ENCODE measurements at places on chromosomes 4 and X.

DNA sequence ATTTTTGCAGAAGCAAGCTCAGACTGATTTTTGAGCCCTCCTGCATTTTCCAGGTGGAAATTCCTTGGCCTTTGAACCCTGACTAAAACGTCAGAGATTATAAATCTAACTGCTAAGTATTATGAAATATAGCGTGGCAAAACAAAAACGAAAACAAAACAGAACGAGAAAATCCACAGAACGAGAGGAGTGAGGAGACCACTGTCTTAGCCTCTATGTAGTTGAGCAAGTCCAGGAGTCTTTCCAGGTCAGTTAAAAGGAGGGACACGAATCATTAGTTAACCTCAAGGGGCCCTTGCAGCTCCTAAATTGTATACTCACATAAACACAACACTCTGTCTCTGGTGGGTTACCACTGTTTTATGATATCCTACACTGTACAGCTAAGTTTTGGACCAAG, 80.2 kb downstream of the SYNPO2 start:
- DNase-seq, result no peak

DNA sequence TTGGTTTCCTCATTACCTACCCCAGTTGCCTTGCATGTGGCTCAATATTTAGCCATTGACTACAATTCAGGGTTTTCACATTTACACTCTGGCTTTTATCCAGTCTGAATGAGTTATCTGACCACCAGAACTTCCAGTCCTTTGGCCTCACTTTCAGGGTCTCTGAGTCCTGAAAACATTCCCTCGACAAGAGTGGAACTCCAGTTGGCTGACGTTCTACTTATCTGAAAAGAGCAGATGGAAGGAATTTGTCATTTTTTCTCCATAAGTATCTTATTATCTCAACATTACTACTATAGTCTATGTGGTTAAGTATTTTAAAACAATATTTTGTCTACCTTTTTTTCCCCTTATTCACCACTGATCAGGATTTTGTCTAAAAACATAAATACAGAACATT, 5.2 kb upstream of the CASP6 start:
- DNase-seq, result no peak

DNA sequence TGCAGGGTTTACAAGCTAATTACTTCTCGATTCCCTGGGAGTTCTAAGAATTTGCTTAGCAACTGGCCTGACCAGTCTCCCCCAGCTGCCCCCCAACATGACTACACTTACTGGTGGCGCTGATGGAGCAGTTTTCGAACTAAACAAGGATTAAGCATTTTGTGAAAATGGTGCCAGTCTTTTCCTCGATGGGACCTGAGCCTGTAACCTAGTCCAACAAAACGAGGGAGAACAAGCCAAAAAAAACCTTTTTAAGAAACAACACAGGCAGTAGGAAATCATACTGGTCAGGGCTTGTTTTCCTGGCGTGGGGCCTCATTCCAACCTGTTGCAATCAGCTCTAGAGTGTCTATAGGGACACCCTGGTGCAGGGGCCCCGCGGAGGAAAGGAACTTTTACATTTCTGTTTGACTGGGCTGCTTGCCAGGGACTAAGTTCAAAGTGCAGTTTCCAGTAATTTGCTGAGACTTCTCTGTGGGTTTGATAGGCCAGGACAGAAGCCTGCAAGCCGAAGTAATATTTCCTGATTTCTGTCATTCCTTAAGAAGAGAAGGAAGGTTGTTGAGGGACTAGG, 158.7 kb downstream of the SPRY1 start:
- no peak for DNase-seq

DNA sequence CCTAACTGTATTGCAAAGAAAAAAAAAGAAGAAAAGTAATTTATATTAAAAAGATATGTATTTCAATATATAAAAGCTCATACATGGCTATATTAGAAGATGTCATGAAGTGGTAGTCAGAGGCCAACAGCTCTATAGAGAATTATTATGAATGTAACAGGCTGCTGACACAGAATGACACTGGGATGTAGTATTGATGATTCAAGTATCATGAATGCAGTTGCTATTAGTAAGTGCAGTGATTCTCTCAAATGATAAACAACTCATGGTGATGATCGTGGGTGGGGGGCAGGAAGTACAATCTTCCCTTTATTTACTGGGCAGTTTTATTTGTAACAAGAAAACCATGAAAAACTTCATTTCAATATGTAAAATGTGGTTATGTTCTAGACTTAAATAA, 124.6 kb downstream of the COL4A6 start:
- no peak for DNase-seq

DNA sequence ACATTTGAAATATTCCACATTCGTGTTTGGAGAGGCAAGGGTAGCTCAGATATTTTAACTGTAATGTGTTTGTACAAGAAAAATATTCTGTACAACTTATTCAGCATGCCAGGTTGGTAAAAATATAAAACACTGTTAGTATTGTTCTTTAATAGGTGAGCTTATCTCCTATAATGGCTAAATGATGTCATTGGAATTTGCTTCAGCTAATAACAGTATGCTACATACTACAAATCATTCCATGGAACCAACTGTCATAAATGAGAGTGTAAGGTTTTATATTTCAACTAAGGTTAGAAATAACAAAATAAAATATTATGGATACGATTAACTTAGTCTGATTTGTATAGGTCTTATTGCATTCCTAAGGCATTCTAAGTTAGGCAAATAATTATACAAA, 206.6 kb downstream of the ADGRL3 start:
- DNase-seq, result no peak

DNA sequence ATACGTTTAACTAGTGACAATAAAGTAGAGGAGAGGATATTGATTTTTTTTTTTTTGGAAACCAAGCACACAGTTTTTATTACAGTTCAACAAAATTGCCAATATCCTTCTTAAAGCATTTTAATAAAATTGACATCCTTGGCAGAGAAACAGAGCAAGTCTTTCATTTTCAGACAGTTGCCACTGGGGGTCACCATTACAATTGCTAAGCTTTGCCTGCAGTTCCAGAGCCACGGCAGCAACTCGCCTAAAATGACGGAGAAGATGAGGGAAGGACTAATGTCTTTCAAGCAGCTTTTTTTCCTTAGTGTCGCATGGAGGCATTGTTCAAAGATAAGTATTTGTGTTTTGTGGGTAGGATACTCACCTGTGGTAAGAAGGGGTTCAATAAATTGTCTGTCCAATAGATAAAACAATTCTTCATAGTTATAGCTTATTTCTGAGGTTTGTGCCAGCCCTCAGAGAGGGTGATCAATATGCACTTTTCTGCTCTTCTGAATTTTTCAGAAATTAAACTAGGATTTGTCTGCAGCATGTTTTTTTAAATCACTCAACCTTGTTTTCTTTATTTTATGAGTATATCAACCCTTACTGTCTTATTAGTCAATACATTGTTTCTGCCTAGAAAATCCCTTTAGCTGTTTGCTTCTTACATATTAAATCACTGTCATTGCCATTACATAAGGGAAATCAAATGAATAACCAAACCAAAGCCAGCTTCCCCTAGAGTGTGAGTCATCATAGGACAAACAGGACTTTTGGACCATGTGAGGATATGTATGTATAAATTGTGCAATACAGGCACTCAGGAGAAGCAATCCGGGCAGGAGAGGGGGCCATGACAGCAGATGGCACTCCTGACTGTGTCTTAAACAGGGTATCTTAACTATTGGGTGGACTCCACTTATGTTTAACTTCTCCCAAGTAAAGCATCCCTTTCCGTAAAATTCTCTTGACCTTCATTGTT, 508.1 kb upstream of the ARX start:
- DNase-seq, result no peak

GRCh38 chr4:17812125-17812524, 1.3 kb downstream of the NCAPG start:
- DNase-seq, result no peak

DNA sequence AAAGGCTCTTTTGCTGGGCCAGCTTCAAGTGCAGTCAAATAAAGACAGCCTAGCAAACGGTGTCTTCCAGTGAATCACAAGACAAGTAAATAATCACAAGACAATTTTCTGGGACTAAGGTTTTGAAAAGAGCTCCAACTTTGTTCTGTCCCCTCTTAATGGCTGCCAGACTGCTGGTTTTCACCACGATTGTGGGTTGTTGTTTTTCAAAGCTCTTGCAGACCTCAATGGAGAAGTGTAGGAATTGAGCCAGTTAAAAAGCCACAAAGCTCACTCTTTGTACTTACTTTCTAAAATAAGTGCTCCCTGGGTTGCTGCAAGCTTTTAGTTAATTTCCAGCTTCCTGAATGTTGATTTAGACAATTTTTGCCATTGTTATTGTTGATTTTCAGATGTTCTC, 405.8 kb upstream of the HTR2C start:
- DNase-seq, result no peak

GRCh38 chr4:180462116-180462515, 1781.1 kb upstream of the TENM3 start:
- no peak for DNase-seq

DNA sequence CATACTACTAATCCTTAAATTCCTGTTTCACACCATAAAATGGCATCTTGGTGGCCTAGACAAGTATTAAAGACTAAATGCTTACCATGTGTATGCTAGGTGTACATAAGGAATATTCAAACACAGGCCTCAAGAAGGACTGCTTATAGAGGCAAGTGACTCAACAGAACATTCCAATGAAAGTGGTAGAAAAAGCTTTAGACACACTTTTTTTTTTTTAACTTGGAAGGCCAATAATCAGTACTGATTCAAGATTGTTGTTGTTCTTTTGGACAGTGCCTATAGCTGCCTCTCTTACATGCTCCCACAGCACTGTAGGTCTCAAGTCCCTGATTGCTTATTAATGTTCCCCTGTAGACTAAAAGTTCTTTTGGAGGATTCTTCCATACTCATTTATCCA, 77.6 kb downstream of the FBXL5 start:
- no peak for DNase-seq

GRCh38 chr4:38482696-38483095, 181.3 kb upstream of the KLF3 start:
- no peak for DNase-seq

DNA sequence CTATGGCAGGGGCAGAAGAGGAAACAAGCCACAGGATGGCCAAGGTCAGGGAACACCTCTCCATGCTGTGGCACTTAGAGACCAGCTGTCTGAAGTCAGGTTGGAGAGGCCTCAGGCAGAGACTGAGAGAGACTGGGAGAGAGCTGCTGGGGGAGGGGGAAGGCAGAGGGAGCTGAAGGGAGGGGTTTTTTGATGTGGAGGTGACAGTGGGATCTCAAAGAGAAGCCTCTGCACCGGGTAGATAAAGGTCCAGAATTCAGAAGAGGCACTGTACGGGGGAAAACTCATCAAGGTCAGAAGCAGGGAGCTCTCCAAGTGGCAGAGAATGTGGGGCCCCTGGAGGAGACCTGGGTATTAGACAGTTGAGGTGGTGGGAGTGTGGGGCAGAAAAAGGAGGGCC, 41.6 kb upstream of the HMGB3 start:
- no peak for DNase-seq

DNA sequence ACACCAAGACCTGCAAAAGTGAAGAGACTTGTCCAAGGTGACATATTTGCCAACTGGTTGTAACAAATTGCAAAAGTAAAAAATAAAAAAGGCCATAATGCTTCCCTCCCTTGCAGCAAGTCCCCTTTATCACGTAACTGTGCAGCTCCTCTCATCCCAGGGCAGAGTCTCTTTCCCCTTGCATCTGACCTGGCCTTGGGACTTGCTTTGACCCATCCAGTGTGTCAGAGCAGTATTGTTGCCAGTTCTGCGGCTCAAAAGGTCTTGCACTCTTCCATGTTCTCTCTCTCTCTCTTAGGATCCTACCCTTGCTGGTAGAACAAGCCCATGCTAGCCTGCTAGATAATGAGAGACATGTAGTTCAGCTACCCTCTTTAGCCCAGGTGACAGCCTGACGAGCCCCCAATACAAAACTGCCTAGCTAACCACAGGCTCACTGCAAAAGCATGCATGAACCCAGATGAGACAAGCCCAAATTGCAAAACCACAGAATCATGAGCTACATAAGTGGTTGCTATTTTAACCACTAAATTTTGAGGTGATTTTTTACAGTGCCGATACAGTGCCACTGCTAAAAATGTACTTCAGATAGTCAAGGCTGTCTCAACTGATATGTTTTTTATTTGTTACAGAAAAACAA, 289.5 kb upstream of the PPARGC1A start:
- DNase-seq, result no peak
